ENCODE measurements at places on chromosomes 16 and 17.

- peak; percentile 46 for DNase-seq
Observed at GRCh38 chr16:88194397-88195268, 188.1 kb upstream of the ZNF469 start.

DNA sequence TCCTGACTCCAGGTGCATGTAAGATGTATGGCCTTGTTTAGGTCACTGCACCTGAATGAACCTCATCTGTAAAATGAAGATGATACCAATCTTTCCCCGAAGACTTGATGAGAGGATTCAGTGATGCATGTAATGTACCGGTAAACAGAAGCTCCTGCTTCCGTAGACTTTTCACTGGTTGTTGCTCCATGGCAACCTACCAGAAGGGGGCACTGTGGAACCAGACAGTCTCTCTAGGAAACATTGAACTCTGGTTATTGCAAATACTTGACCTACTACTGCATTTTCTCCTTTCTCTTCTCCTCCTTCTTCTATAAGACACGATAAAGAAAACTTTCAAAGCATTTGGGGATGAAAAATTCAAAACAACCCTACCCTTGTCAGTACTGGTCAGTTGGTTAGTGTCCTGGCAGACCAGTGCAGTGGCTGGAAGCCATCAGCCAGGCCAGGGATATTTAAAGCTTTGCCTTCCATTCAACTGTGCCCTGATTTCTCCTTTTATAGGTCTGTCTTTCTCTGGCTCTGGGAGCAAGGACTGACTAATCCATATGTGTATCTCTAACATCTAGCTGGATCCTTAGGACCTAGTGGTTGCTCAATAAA lies 667.4 kb upstream of the SALL1 start:
- DNase-seq = peak; percentile 42

DNA sequence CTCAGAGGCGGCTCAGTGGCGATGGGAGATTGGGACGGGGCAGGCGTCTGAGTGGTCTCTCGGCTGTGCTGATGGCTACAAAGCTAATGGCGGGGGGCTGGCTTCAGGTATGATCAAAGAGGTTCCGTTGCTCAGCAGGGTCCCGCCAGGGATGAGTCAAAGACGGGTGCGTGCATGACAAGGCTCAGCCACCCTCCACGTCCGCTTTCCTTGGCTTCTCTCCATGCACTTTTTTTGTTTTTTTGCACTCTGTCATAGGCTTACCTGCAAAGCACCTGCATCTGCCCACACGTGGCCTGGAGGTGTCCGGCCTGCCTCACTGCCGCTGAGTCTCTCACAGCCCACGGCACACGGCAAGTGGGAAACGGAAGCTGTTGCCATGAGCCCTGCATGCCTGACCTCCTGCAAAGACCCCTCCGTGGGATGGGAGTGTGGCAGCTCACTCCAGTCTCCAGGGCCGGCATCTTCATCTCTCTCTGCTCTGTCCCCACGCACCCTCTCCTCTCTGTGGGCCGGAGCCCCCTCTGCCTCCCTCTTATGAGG lies 85.5 kb upstream of the ZNF469 start:
- no peak for DNase-seq

- no peak for DNase-seq
Observed at GRCh38 chr16:50304467-50305440, 38.4 kb downstream of the ADCY7 start.

Measured in fibroblast of skin of right biceps (primary cell).